ENCODE measurements at places on chromosomes 11 and 22.

DNA sequence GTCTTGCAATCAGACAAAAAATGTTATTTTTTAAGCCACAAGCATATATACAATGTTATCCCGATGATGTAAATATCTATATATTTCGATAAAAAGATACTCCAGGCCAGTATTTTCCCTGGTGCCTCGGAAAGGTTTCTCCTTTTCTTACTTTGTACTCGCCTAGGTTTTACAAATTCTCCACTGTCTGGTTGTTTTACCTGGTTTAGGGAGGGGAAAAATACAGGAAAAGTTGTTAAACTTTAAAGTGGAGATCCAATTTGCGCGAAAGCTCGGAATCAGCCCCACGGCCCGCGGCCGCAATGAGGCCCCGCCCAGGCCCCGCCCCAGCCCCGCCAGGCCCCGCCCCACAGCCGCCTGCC lies 58.4 kb upstream of the WNT7B start:
- no peak for DNase-seq

DNA sequence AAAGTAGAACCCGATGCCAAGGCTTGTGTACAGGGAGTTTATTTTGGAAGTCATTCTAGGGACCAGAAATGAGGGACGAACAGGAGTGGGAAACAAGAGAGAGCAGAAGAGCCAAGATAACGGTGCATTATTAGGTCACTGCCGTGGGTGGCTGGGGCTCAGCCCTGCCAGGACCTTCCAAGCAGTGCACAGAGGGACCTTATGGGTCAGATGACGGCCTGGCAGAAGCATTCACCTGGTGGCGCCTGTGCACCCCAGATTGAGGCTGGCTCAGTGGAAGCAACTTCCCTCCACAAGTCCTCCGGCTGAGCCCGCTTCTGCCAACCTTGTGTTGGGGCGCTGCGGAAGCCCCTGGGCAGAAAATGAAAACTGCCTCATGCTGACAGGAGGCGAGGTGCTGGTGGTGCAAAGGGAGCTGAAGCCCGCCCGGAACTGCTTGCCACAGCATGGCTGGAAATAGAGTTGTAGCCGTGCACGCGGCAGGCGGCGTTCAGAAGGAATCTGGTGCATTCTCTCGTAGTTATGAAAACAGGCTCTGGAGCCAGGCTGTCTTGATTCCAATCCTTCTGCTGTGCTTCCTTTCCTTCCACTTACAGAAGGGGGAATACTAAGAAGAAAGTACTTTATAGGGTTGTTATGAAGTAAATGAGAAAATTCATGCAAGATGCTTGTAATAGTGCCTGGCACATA lies 22.2 kb upstream of the TP53I11 start:
- no peak for DNase-seq

DNA sequence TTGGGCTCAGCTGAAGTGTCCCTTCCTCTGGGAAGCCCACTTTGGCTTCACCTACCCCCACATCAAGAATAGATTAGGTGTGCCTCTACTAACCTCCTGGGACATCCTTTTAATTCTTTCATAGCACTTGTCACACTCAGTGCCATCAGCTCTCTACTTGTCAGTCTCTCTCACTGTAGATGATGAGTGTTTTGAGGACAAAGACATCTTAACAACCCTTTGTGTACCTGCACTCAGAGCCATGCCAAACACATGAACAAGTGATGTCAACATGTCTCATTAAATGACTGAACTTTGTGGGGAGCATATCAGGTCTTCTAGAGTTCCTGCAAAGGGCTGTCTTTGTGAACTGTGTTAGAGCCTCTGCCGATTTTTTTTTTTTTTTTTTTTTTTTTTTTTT lies 87.0 kb upstream of the AMOTL1 start:
- DNase-seq = no peak

DNA sequence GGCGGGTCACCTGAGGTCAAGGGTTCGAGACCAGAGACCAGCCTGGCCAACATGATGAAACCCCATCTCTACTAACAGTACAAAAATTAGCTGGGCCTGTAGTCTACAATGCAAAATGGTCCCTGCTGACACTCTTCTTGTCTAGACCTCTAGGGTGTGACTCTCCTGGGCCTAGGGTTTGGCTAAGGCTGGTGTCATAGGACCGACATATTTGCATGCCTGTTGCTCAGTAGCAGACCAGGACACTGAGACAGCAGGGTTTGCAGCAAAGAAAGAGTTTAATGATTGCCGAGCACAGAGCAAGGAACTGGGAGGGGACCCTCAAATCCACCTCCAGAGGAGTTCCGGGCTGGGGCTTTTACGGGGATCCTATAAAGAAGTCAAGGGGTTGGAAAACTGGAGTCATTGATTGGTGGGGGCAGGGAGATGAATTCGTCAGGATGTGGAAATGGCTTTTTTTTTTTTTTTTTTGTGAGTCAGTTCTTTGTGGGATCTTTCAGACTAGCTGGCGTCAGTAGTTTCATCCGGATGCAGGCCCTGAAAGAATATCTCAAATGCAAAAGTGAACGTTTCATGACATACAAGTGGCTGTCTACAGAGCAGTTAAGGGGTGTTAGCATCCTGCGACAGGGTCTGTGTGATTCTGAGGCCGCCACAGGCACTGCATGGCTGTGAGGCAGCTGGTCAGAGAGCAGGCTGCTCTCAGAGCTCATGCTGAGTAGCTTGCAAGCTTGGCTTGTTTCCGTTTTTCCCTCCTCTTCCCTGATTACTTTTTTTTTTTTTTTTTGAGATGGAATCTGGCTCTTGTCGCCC lies 27.2 kb upstream of the A4GALT start:
- DNase-seq = peak; percentile 9

GRCh38 chr11:70034740-70035365 lies 43.3 kb upstream of the ANO1 start:
- DNase-seq = no peak

DNA sequence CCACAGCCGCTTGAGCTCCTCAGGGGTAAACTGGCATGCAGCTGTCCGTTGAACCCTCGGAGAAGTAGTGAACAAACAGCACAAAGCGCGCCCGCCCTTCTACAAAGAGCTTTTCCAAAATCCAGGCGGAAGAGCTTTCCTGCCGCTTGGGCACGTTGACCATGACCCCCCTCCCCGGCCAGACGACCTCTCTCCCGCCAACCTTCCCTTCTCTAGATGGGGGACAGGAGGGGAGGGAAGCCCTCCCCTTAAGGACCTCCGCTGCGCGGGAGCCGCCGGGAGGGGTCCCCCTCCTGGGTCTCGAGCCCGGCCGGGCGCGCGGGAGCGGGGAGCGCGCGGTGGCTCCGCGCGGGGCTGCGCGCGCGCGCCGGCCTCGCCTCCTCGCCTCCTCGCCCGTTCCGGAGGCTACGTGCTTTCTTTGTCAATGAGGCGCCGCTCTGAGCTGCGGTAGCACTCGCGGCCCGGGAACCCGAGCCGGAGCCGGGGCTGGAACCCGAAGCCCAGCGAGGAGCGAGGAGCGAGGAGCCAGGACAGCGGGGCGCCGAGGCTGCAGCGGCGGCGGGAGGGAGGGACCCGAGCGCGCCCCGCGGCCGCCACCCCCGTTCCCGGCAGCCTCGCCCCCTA lies 118.6 kb downstream of the HIPK3 start:
- no peak for DNase-seq

DNA sequence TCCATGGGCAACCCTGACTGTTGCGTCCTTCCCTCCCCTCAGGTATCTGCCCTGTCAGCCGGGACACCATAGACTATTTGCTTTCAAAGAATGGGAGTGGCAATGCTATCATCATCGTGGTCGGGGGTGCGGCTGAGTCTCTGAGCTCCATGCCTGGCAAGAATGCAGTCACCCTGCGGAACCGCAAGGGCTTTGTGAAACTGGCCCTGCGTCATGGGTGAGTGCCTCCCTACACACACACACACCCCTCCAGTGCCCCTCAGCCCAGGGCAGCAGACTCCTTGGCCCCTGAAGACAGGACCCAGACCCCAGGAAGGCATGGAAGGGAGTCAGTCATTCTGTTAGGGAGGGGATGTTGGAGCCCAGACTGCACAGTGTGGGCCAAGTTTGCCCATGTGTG lies 17.9 kb upstream of the UVRAG start:
- DNase-seq = no peak

DNA sequence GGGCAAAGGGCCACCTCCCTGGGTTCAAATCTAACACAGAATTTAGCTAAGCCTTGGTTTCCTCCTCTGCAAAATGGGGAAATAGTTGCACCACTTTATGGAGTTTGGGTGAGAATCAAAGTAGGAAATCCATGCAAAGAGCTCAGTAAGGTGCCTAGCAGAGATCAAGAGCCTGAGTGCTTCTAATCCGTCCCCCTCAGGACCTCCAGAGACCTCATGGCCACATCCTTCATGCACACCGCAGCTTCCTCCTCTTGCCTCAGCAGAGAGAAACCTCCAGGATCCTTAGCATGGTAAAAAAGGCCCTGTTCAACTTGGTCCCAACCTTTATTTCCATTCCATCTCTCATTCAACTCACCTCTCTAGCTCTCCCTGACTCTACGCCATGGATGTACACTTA lies 37.8 kb upstream of the NAV2 start:
- DNase-seq = no peak

DNA sequence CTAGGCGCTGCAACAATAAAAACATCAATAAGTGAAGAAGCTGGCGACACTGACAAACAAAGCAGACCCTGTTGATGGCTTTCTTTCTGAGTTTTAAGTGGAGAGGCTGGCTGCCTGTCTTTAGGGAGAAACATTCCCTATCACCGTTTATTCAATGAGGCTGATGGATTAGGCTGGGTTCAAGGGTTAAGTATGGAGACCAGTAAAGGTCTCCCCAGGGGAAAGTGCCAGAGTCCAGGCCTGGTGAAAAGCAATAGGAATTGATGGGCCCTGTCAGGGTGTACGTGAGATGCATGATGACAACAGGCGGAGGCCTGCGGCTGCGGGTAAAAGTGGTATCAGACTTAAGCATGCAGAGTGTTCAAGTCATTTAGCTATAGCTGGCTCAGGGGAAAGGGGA lies 102.6 kb downstream of the ALX4 start:
- DNase-seq = peak; percentile 12

GRCh38 chr11:827146-827896 lies 398 bp upstream of the CRACR2B start:
- DNase-seq = no peak

DNA sequence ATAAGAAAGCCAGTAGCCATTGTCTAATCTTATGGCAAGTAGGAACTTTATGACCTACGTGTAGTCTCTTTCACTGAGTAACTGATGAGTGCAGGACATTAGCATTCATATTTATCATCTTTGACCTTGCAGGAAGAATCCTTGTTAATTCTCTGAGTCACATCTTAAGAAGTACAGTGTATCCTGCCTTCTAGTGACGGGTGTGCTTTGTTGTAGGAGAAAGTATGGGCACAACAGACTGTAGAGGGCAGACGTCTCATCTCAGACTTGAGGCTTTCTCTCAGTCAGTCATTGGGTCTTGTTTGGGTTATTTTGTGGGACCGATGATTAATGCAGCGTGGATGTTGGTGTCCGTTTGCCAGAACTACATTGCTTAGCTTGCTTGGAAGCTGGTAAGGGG lies 6.8 kb downstream of the RNF214 start:
- no peak for DNase-seq

DNA sequence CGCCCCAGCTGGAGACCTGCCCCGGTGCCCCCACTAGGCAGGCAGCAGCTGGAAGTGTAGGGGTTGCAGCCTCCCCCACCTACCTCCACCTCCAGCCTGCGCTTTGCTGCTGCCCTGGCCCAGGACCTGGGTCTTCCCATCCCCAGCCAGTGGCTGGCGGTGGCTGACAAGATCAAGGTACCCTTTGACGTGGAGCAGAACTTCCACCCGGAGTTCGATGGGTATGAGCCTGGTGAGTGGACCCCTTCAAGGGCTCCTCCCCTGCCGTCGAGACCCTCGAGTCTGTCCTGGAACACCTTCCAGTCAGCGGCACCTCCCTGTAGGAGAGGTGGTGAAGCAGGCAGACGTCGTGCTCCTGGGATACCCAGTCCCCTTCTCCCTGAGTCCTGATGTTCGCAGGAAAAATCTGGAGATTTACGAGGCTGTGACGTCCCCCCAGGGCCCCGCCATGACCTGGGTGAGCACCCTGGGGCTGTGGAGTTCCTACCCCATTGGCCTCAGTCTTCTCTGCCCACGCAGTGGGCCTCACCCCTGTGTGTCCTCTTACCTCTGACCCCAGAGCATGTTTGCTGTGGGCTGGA lies 4.4 kb downstream of the PGGHG start:
- no peak for DNase-seq

DNA sequence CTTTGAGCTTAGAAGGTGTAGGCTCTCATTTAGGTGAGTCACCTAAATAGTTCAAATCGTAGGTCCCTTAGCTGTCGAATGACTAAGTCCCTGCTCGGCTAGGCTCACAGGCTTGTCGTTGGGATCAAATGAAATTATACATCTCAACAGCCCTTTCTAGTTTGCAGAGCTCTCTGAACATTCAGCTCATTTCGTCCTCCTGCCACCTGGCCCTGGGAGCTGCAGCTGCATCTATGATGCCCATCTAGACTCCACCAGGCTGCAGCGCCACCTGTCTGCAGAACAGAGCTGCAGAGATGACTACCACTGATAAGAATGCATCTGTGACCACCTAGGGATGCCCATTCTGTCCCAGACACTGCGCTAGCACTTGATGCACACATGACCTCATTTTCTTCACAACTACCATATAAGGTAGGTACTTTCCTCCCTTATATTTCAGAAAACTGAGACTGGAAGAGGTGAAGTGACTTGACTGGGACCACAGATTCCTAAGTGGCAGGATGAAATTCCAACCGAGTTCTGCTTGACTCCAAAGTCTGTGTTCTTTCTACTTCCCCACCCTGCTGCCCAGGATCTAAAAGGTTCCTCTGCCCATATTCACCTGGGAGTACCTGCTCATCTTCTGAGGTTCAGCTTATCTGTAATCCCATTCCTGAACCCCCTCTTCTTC lies 141.1 kb upstream of the NARS2 start:
- DNase-seq = peak; percentile 44

- DNase-seq = no peak
These were observed 45.3 kb downstream of the TMEM135 start for GRCh38 chr11:87083029-87083428.

DNA sequence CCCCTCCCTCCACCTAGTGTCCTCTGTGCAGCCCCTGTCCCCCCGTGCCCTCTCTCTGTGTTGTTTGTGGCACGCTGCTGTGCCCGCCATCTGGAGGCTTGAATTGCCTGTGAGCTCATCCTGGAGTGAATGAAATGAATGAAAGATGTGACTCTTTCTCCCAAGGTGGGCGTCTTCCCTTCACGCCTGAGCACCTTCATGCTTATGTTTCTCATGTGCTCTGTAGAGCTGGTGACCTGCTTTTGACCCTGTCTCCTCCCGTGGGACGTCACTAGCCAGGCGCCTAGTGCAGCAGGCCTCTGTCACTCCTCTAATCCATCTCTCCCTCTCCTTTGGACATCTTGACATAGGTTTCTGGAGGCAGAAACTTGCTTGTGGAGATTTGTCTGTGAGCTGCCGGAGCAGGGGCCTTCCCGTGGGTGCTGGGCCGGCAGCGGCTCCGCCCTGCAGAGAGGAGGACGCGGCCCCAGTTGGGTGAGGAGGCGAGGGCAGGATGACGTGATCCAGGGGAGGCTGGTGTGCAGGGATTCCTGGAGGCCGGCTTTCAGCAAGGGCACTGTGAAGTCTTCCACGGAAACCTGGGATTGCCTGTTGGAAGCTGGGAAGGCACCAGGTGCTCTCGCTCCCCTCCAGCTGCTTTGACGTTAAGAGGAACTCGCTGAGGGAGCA lies 40.6 kb downstream of the MUC6 start:
- DNase-seq = peak; percentile 89

- no peak for DNase-seq
These were observed 12.3 kb upstream of the CD5 start for GRCh38 chr11:61089806-61090491.

All from NCI-H2227 treated with DMSO at 0.1 percent for 48 hours (cell line).